ENCODE measurements at places on chromosomes 1 and 21. TPM values are rescaled to one million over a fixed set of nuclear protein-coding genes. Genes with fewer than 3 reads are reported as not detected.
A peak's percentile ranks its signal among the peaks of the same experiment; 100 is the strongest.

Gene DNASE2B
- not detected for total RNA-seq

DNA sequence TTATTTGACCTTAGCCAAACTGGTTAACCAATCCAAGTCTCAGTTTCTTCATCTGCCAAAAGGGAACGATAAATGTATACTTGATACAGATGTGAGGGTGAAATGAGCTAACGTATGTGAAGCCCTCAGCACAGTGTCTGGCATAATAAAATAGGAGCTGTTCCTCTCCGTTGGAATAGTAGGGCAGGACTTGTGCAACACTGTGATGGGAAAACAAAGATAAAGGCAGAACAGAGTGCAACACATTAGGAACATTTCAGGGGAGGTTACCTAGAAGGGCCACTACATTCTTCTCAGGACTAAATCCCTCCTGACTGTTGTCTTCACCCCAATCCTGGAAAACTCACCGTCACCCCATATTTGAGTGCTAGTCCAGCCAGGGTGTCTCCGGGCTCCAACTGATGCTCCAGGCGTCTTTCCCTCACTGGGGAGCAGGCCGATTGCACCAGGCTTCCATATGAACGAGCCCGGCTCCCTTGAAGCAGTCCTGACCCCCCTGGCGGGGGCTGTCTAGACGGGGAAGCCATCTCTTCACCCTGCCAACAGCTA is 896 bp downstream of the LYSMD1 start:
- DNase-seq, result no peak
- H3K27me3 ChIP-seq, result no peaks in the 10 kb centered on the region
- H3K36me3 ChIP-seq, result peaks cover 18% of the 10 kb centered on the region
- peak overlapping the region; percentile 91 for H3K27ac ChIP-seq
- H3K4me3 ChIP-seq, result peak overlapping the region; percentile 59
- H3K4me1 ChIP-seq, result peaks cover 14% of the 10 kb centered on the region

DNA sequence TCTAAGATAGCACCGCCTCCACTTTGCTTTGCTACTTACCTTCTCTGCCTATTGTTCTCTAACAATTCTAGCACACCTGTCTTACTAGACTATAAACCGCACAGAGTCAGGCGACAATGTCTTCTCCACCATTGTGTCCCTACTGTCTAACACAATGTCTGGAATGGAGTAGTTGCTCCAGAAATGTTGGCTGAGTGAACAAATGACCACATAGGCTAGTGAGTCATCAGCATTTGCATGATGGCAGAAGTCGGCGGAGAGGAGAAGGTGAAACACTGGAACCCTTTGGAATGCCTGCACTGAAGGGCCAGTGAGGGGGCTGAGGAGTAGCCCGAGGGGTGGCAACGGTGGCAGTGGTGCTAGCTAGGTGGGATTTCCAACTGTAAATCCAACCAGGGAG is 14.0 kb upstream of the PABPC4 start:
- no peak overlapping the region for H3K27ac ChIP-seq
- H3K4me1 ChIP-seq, result no peaks in the 10 kb centered on the region
- no peak for DNase-seq

Gene PM20D1
- total RNA-seq, result 0.59 TPM

DNA sequence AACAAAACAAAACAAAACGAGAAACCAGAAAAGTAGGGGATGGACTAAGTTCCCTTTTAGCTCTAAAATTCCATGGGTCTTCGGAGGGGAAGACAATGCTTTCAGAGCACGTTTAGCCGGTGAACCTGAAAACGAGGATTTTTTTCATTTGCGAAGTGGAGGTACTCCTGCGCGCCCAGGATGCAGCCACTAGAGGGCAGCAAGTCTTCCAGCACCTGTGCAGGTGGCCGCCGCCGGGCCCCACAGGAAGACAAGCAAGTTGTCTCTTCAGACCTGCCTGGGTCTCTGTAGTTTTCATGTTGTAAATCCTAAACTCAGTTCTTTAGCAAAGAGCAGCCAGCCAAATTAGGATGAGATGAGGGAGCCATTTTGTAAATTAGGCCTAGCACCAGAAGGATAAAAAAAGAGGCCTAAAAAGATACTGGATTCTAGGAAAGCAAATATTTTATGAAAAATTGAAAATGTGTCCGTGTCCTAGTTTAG is 17.7 kb upstream of the SNX27 start:
- H3K27ac ChIP-seq, result no peak overlapping the region
- H3K4me1 ChIP-seq, result no peaks in the 10 kb centered on the region
- no peaks in the 10 kb centered on the region for H3K27me3 ChIP-seq
- H3K36me3 ChIP-seq, result no peaks in the 10 kb centered on the region

DNA sequence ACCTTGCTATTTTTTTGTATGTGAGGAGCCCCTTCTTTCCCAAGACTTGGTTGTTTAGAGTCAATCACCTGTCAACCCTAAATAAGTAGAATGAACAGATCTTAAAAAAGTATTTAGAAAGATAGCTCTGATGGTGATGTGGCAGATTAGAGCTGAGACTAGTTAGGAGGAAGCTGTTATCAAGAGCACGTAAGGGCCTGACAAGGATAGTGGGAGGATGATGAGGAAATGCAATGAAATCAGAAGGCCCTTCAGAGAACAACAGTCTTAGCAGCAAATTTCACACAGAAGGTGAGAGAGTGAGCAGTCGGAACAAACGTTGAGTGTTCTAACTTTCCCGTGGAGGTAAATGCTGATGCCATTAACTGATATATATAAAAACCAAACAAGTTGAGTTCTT is 15.9 kb upstream of the S1PR1 start:
- H3K27me3 ChIP-seq, result no peaks in the 10 kb centered on the region
- no peak for DNase-seq
- H3K4me3 ChIP-seq, result no peak overlapping the region

Gene ABCA4
- 0.96 TPM for total RNA-seq
